ENCODE measurements at places on chromosomes 5 and 9. TPM values are rescaled to one million over a fixed set of nuclear protein-coding genes. Genes with fewer than 3 reads are reported as not detected.

CDH9 gene
- polyA plus RNA-seq: 0.91 TPM

TEX48 gene
- polyA plus RNA-seq: not detected

PCDHGA2 gene
- polyA plus RNA-seq: 1.3 TPM

AQP7 gene
- 40.9 TPM for polyA plus RNA-seq

PCDHAC2 gene
- polyA plus RNA-seq: 2.4 TPM

TRIO gene
- 66.6 TPM for polyA plus RNA-seq

LAMC3 gene
- polyA plus RNA-seq: 0.66 TPM

PCDHGB1 gene
- polyA plus RNA-seq: 0.52 TPM

CLIC3 gene
- polyA plus RNA-seq: 3.6 TPM

IRX2 gene
- polyA plus RNA-seq: 0.01 TPM

SLC26A2 gene
- 88.7 TPM for polyA plus RNA-seq

ALAD gene
- 48.8 TPM for polyA plus RNA-seq

FOXD4L6 gene
- polyA plus RNA-seq: 0.06 TPM

GGTA1 gene
- 8.8 TPM for polyA plus RNA-seq

ALDH7A1 gene
- 66.4 TPM for polyA plus RNA-seq

ZNF608 gene
- 44.2 TPM for polyA plus RNA-seq

SCAI gene
- polyA plus RNA-seq: 6.9 TPM

GPR151 gene
- polyA plus RNA-seq: 0.04 TPM

HAVCR2 gene
- polyA plus RNA-seq: 2.3 TPM

FOXD4L5 gene
- polyA plus RNA-seq: 0.09 TPM

DNM1 gene
- polyA plus RNA-seq: 49.0 TPM

MFAP3 gene
- 25.4 TPM for polyA plus RNA-seq

PALM2AKAP2 gene
- 4.3 TPM for polyA plus RNA-seq

ATP10B gene
- 35.6 TPM for polyA plus RNA-seq

HRH2 gene
- 2.1 TPM for polyA plus RNA-seq

OR1L4 gene
- polyA plus RNA-seq: not detected
